HCT116 (cell line): ENCODE measurements at places on chromosomes 6 and 20.

- no peak for DNase-seq
These were observed 14.9 kb downstream of the DEFB114 start for GRCh38 chr6:49949062-49949461.

- DNase-seq = no peak
These were observed 66.6 kb downstream of the PREX1 start for GRCh38 chr20:48761023-48761785.

GRCh38 chr6:143267760-143268159 is 182.7 kb downstream of the ADAT2 start:
- DNase-seq = no peak

DNA sequence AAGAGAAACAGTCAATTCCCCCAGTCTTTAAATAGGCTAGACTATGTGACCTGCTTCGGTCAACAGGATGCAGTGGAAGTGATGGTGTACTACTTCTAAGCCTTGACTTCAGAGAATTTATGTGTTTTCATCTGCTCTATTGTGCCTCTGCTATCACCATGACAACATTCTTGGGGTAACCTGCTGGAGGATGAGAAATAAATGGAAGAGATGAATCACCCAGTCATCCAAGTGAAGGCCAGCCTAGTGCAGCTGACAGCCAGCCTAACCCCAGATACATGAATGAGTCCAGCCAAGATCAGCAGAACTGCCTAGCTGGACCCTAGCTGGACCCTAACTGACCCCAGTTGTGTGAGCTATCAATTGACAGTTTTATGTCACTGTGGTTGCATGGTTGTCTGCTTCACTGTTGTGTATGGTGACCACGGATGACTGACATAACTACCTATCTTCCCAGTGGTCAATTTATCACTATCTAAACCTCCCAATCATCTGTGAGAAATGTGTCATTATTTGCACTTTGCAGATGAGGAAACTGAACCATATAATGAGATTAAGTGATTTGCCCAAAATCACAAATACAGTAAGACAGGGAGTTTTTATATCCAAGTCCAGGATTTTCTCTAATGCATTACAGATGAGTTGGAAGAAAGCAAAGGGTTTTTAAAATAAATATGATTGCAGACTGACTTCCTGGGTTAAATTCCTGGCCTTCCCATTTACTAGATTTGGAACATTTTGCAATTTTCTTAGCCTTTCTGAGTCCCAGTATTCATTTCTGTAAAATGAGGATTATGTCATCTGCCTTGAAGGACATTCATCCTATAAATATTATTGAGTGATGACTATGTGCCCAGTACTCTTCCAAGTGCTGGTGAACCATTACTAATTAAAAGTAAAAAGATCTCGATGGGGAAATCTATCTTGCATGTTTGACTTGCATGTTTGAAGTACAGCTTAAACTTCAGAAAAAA is 136.4 kb upstream of the PLCB4 start:
- DNase-seq = no peak

DNA sequence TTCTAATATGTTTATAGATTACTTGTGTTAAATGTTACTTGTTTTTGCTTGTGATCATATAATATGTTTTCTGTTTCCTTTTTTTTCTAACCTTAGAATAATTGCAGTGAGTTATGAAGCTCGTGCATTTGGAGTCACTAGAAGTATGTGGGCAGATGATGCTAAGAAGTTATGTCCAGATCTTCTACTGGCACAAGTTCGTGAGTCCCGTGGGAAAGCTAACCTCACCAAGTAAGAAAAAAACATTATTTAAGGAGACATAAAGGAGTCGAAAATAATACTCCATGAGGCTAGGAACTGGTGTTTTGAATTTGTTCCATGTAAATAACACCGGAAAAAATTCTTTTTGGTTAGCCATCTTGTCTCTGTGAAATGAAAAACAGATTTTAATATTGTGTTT is 6.9 kb downstream of the POLH start:
- no peak for DNase-seq

DNA sequence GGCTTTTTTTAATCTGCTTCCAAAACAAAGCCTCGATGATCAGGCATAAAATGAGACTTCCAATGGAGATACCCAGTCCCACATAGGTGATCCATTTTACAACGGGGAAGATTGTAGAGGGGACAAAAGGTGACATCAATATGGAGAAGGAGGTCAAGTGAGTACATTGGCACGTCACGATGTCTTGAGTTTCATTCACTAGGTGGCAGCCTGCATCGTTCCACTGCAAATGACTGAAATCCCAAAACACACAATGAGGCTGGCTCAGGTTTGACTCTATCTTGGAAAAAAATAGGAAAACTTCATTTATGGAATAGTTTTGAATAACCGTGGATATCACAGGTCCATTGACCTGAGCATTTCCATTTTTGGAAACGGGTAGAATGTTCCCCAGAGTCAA is 32.5 kb downstream of the ADGRF1 start:
- DNase-seq = no peak

DNA sequence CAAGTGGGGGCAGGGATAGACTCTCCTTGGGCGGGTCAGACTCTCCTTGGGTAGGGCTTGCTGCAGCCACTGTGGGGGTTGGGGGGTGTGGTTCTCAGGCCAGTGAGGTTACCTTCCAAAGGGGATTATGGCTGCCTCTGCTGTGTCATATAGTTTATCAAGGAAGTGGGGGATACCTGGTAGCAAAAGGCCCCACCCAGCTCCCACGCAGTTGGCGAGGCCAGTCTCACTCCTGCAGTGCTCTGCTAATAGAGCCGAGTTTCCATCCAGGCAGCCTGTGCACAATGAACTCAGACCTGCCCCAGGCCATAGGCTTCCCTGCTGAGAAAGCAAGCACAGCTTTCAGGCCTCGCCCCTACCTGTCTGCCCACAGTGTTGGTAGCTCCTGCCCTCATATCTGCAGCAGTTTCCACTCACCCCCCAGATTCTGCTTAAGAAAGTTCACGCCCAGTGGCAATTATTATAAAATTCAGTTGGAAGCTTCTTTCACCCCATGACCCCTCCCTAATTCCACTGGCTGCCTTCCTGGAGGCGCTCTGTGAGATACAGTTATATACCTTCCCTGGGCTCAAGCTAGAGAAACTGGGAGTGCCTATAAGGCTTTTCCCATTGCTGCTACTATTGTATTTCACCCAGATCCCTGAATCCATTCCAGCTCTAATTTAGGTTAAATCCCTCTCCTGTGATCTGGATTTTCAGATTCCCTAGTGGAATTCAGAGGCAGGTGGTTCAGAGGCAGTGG is 56.1 kb downstream of the HDDC2 start:
- no peak for DNase-seq

GRCh38 chr20:17871181-17871580 is 97.4 kb downstream of the SNX5 start:
- DNase-seq = no peak

GRCh38 chr20:40497899-40498691 is 190.9 kb downstream of the MAFB start:
- no peak for DNase-seq

- no peak for DNase-seq
These were observed 47.8 kb downstream of the CEP43 start for GRCh38 chr6:167046861-167047495.

DNA sequence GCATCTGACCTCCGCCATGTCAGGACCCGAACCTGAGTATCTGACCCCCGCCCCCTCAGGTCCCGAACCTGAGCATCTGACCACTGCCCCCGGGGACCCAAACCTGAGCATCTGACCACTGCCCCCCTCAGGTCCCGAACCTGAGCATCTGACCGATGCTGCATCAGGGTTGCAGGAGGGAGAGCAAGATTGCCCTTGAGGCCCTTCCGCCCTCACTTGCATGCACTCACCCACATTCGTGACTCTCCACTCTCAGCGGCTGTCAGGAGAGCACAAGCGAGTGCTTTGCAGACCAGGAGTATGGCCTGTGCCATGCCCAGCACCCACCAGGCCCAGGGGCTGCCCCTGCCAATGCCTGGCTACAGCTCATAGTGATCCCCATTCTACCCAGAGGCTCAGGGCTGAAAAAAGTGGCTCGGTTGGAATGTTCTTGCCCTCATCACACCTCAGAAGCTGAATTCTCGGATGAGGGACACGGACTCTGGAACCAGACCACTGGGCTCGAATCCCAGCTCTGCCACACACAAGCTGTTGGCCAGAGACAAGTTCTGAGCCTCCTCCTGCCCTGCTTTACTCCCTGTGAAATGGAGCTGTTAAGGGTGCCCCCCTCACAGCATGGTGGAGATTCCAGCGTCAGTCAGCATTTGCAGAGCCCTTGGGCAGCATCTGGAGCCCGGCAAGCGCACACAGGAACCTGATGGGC is 82.1 kb downstream of the DLL1 start:
- no peak for DNase-seq

- DNase-seq = no peak
These were observed 14.8 kb downstream of the ABT1 start for GRCh38 chr6:26611599-26611998.

- DNase-seq = no peak
These were observed 14.5 kb downstream of the BMP7 start for GRCh38 chr20:57251949-57252348.

GRCh38 chr20:32513031-32513866 is 71.9 kb downstream of the NOL4L start:
- DNase-seq = no peak

- DNase-seq = peak; percentile 40
These were observed 212.1 kb upstream of the MARCKS start for GRCh38 chr6:113644861-113645575.

- DNase-seq = no peak
These were observed 101.0 kb upstream of the NXT1 start for GRCh38 chr20:23249541-23249940.

GRCh38 chr20:18390201-18390600 is 76.6 kb downstream of the DZANK1 start:
- no peak for DNase-seq

DNA sequence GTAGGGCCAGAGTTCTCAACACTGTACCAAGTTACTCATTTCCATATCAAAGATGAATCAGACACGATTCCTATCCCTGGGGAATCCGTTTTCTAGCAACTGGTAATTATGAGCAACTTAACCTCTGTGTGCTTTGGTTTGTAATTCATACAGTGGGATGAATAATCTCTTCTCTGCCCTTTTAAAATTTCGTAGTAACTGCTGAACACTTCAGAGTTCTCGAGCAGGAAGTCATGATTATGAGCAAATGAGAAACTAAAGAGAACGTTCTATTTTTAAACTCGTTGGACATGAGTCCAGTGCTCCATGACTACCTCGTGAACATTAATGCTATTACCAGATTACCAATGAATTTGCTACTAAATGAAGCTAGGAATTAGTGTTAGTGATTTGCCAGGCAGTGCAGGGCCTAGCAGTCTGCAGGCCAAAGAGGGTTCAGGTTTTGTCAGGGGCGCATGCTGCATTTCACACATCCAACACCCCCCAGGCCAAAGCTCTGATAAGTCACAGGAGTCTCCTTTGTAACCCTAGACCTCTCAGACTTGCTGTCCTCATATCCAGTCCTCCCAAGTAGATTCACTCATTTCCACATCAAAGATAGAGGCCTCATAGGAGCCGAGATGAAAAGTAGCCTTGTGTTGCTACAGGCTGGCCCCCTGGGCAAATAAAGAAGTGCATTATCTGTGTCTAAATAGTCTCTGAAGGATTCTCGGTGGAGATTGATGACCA is 45.8 kb upstream of the VSTM2L start:
- no peak for DNase-seq

- no peak for DNase-seq
These were observed 101.4 kb downstream of the BMP2 start for GRCh38 chr20:6868861-6869260.

DNA sequence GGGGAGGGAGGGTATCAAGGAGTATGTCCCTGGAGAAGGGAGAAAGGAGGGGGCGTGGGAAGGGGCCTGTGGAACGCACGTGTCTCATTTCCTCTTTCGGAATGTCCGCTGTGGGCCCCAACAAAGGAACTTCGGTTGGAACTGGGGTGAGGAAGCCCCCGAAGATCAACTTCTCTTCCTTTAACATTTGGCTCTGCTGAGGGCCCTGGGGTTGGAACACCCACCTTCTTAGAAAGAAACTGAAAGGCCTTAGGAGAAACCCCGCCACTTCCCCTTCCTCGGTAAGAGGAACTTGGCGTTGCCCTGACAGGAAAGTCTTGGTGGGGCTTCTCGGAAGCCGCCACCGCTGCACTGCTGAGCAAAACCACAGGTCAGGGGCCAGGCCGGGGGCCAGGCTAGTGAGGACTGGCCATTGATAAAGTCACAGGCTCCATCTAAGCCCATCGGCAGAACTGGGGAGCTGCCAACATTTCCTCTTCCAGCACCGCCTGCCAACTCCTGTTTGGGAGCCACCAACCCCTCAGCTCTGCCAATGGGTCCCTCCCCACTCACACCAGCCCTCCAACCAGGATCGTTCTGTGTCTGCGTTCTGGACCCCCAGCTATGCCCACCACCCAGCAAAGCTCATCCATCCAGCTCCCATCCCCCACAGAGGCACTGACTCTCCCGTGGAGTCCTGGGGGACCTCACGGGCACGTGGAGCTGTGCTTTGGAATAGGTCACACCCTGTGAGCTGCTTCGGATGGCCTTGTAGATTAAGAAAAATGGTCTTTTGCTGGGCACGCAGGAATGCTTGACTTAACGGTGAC is 44.8 kb downstream of the FGD2 start:
- no peak for DNase-seq

GRCh38 chr6:12208190-12208589 is 82.0 kb upstream of the EDN1 start:
- DNase-seq = no peak

DNA sequence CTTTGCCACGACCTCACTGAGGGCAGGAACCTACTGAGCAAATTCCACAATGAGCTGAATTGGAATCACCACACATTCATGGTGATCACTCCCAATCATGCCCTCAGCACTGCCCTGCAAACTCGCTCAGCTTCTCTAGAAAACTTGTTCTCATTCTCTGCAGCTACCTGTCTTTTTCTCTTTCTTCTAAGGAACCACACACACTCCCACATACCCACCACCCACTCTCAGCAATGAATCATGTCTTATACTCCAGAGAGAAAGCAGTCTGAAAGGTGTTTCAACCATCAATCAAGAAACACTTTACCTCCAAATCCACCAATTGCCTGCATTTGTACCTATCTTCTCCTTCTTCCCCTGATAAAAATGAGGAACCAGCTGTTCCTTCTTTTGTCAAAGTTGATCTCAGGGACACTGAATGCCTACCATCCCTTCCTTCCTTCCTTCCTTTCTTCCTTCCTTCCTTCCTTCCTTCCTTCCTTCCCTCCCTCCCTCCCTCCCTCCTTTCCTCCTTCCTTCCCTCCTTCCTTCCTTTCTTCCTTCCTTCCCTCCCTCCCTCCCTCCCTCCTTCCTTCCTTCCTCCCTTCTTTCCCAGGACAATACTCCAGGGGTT is 84.6 kb upstream of the SGK1 start:
- no peak for DNase-seq

DNA sequence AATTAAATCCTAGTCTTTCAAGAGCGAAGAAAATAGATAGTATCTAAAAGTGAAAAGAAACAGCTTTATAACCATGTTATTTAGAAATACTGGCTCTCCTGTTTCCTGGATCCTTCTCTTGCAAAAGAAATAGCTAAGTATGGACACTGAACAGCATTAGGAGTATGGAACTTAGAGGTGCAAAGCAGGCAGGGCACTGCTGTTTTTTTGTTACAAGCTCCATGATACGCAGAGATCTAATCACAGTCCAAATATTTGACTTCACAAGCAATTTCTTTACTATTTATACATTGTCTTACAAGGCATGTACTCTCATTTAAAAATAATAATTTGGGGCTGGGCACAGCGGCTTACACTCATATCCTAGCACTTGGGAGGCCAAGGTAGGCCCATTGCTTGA is 7.6 kb downstream of the TRPC4AP start:
- no peak for DNase-seq
